ENCODE measurements at places on chromosomes 7 and 10. TPM values are rescaled to one million over a fixed set of nuclear protein-coding genes. Genes with fewer than 3 reads are reported as not detected.

DNA sequence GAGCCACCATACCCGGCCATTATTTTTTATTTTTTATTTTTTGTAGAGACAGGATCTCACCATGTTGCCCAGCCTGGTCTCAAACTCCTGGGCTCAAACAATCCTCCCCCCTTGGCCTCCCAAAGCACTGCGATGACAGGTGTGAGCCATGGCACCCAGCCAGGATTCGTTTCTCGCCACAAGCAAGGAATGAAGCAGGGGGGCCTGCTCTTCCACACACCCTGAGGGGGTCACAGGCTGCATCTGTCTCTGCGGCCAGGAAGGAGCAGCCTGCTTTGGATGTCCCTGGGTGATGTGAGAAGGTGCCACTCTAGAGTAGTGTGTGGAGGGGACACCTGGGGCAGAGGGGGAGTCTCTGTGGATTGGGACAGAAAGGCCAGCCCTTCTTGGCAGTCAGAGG, 61.3 kb upstream of the TNRC18 start:
- no peak for DNase-seq

The ENTPD1 gene
- total RNA-seq, result 0.82 TPM

DNA sequence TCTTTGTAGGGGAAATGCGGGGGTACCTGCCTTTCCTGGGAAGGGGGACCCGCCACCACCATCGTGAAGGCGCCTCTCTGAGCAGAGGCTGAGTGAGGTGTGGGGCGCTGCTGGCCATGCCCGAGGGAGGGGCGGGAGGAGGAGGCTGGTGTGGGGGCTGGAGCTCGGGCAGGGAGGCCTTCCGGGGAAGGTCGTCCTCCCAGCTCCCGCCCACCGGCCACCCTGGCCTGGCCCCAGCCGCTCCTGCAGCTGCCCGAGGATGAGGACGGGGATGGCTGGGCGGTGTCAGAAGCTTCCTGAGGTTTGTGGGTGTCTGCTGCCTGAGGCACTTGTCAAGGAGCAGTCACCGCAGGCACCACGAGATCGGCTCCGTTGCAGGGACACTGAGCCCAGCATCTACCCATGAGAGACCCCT, 11.4 kb downstream of the PWWP2B start:
- DNase-seq, result no peak

GRCh38 chr7:83517035-83517700, 131.8 kb downstream of the SEMA3E start:
- DNase-seq, result no peak

The CH25H gene
- 0.50 TPM for total RNA-seq

Measured in CD4-positive, alpha-beta T cell (primary cell).